ENCODE measurements at places on chromosomes 5 and 9.

DNA sequence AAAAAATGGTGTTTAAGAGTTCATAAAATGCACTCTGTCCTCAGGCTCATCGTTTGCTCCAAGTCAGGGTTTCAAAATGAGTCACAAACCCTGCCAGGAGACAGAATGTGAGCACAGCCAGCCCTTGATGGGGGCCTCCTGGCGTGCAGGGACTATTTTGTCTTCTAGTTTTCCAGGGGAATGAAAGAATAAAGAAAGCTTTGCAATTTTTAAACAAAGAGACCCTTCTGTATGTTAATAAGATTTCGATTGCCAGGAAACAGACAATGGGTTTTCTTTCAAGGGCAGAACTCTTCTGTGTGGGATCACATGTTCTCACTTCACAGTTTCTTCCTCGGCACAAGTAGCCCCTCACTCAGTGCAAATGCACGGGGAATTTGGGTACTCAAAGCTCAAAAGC is 121.4 kb upstream of the C6 start:
- DNase-seq = peak; percentile 70

GRCh38 chr5:150295172-150295634 is 5.6 kb upstream of the CAMK2A start:
- no peak for DNase-seq

GRCh38 chr5:124948754-124949275 is 202.4 kb upstream of the ZNF608 start:
- DNase-seq = no peak

GRCh38 chr5:5521029-5521428 is 98.6 kb downstream of the ICE1 start:
- no peak for DNase-seq

GRCh38 chr9:81814794-81815464 is 113.3 kb upstream of the SPATA31D4 start:
- no peak for DNase-seq
